LHCN-M2 (cell line): ENCODE measurements at places on chromosomes 16 and 17.
A peak's percentile ranks its signal among the peaks of the same experiment; 100 is the strongest.

- no peak for DNase-seq
Measured at GRCh38 chr17:5763595-5764306, 179.4 kb upstream of the NLRP1 start.

- peak; percentile 91 for DNase-seq
Measured at GRCh38 chr16:54447576-54448440, 161.2 kb upstream of the IRX3 start.

GRCh38 chr17:46190763-46191162, 2.5 kb downstream of the KANSL1 start:
- DNase-seq: no peak

GRCh38 chr17:46135879-46136563, 57.2 kb downstream of the KANSL1 start:
- peak; percentile 42 for DNase-seq

- peak; percentile 93 for DNase-seq
Measured at GRCh38 chr17:45228763-45229539, 7.3 kb downstream of the FMNL1 start.

- no peak for DNase-seq
Measured at GRCh38 chr16:17446661-17447060, 24.1 kb downstream of the XYLT1 start.

DNA sequence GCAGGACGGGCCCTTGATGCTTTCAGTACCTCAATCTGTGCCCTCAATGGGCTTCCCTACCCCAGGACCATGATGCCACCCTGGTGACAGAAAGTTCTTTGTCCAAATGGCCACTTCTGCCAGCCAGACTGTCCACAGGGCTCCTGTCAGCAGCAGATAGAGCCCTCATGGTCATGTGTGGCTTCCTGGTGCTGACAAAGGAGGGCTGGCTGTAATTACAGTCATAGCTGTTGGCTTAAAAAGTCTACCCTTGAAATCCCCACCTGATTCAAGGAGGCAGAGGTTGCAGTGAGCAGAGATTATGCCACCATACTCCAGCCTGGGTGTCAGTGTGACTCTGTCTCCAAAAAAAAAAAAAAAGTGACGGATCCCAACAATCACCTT, 3.3 kb downstream of the TRPV2 start:
- no peak for DNase-seq

- no peak for DNase-seq
Measured at GRCh38 chr17:28861393-28862203, 6.8 kb downstream of the ERAL1 start.

DNA sequence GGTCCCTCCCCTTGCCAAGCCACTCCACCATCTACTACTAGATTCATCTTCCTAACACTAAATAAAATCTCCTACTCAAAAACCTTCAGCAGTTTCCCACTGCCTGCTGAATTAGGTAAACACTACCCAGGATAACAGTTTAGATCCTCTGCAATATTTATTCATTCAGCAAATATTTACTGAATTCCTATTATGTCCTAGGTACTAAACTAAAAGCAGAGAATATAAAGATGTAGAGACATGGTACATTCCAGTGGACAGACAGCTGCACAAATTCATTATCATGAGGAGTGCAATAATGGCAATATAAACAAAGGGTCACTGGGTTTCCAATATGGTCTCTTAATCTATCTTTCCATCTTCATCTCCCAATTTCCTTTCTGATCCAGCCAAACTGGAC, 30.7 kb upstream of the HOXB13 start:
- DNase-seq: peak; percentile 26

DNA sequence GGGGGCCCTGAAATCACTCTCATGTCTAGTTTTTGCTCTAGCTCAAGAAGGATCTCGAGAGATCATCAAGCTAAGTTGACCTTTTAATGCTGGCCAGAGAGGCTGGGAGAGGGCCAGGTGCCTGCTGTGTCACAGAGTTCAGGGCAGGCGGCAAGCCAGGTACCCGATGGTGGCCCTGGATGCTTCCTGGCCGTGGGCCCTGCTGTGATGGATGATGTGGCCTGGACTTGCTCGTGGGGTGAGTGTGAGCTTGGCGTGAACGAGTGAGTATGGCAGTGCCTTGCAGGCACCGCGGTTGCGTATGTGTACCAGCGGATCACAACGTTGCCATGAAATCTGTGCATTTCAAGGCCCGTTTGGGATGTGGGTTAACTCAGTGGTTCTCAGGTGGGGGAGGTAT, 7.4 kb downstream of the IRF8 start:
- no peak for DNase-seq

DNA sequence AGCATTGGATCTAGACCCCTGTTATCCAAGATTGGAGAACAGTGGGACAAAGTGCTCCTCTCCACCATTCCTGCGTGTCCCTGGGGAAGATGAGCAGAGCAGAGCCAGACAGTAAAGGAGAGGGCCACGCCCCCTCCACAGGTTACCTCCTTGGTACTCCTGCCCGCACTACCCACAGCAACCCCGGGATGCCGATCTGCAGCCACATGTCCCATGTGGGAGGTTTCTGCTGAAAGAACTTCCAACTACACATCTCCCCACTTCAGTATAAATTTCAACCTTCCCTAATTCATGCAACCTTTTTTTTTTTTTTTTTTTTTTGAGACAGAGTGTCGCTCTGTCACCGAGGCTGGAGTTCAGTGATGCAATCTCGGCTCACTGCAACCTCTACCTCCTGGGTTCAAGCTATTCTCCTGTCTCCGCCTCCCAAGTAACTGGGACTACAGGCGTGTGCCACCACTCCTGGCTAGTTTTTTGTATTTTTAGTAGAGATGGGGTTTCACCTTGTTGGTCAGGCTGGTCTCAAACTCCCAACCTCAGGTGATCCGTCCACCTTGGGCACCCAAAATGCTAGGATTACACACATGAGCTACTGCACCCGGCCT, 2.3 kb downstream of the RAB37 start:
- DNase-seq: no peak

DNA sequence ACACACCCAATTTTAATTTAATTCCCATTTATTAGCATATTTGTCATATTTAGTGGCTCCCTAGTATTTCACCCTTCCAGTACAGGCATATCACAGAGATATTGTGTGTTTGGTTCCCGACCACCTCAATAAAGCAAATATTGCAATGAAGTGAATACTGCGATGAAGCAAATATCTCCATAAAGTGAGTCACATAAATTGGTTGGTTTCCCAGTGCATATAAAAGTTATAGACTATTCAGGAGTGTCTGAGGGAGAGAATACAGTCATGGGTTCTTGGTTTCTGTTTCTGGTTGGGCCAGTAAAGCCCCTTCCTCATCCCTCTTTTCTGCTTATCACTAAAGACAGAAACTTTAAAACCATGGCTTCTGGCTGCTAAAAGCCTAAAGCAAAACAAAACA, 295.4 kb upstream of the AXIN2 start:
- no peak for DNase-seq

GRCh38 chr17:70405492-70406220, 236.3 kb downstream of the KCNJ2 start:
- peak; percentile 99 for DNase-seq

- DNase-seq: no peak
Measured at GRCh38 chr17:77924757-77925336, 33.7 kb upstream of the TNRC6C start.

DNA sequence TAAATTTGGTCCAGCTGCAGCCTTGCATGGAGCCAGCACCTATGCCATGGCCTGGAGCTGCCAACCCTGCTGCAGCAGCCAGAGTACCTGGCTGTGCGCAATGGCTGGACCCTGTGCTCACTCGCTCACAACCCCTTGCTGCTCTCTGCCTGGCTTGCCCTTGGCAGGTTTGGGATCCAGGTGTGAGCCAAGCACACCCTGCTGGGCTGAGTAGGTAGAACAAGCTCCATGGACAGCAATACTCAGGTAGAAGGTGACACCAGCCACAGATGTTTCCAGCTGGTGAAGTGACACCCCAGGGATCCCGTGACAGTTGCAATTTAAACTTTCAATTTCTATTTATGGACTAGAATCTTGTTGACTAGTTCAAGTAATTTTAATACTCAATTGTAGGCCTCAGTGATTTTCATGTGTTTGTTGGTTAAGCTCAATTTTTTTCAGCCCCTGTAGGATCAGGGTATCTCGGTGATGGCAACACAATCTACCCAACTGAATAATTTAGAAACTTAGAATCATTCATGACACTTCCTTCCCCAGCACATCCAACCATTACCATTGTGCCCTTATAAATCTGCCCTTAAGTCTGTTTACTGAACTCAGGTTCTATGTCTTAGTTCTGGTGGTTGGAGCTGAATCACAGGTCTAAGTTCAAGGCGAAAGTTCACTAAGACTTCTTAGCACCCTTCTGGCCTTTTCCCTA, 480.0 kb downstream of the PMP22 start:
- DNase-seq: no peak

DNA sequence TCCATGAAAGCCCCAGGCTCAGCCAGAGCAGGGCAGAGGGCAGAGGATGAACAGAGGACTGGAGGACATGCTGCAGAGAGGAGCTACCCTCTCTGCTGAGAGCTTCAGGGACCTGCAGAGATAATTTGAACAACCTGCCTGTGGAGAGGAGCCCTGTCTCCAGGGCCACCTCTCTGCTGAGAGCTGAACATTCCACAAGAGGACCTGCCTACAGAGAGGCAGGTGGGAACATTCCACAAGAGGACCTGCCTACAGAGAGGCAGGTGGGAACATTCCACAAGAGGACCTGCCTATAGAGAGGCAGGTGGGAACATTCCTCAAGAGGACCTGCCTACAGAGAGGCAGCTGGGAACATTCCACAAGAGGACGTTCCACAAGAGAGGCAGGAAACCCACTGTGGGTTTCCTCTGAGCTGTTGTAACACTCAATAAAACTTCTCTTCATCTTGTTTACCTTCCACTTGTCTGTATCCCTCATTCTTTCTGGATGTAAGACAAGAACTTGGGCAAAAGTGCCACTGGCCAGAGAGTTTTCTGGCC, 551.9 kb upstream of the CA10 start:
- DNase-seq: no peak

GRCh38 chr16:77955127-77955526, 67.2 kb upstream of the CLEC3A start:
- DNase-seq: no peak
